ENCODE measurements at places on chromosomes 7 and 10.

DNA sequence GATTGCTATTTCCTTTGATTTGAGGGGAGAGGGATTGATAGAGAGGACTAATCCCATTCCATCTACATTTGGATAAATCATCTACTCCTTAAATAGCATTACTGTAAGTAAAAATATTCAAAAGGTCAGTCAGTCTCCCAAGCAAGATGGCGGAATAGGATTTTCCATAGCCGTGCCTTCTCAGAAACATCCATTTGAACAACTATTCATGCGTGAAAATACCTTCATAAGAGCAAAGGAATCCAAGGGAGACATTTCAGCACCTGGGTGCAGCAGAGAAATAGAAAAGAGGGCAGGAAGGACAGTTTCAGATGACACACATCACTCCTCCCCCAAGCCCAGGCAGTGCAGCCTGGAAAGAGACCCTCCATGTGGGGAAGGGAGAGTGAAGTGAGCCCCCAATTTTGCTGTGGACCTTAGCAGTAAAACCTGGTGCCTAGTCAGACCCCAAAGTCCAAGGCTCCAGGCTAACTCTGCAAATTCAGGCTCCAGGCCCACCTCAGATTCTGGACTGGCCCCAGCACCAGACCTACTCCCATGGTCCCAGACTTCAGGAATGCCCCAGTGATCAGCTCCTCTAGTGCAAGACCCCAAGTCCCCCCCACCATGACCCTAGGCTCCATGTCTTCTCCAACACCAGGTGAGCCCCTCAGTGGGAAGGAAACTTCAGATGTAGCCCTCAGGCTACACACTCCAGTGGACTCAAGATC is 104.3 kb upstream of the LANCL2 start:
- no peak for DNase-seq

DNA sequence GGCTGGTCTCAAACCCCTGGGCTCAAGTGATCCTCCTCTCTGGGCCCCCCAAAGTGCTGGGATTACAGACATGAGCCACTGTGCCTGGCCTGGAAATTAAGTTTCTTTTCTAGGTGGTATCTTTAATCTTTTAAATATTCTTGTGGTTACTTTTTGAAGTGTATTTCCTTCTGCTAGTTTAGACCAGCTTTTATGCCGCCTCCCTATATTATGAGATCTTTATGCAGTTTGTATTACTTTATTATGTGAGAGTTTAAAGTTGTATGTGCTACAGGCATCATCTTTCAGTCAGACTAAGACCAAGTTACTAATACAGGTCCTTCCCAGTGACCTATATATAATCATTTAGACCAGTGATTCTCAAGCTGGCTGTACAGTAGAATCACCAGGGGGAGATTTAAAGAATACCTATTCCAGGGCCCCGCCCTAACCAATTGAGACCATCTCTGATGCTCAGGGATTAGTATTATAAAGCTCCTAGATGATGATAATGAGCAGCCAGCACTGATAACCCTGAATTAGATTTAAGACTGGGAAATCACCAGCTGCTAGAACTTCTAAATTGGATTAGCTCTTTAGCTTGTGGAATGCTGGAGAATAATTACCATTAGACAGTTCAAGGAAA is 11.3 kb downstream of the INPP5F start:
- DNase-seq, result no peak

- DNase-seq, result no peak
Observed at GRCh38 chr7:101890749-101891523, 73.5 kb downstream of the CUX1 start.

DNA sequence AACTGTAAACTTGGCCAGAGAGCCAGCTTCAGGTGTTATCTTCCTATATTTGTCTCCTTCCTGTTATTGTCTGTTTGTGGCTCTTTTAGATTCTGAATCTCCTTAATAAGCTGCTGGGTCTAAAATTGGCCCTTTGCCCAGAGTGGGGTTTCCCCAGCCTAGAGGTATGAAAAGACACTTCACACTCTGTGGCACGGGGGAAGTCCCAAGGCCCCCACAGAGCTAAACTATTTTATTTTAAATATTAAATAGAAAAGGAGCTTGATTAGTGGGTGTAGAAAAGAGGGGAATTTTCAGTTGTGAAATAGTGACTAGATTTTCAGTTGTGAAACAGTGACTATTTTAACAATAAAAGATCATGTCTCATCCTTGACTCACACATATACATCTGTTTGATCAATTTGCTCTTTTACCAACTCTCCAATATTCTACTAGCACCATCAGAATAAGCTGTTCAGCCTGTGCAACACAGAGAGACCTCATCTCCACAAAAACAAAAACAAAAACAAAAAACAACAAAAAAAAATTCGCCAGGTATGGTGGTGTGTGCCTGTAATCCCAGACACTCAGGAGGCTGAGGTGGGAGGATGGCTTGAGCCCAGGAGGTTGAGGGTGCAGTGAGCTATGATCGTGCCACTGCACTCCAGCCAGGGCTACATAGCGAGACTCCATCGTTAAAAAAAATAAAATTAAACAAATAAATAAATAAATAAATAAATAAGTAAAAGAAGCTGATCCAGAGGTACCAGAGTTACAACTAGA is 24.9 kb upstream of the ADO start:
- peak; percentile 95 for DNase-seq

GRCh38 chr7:135773464-135773863 is 24.9 kb upstream of the FAM180A start:
- DNase-seq, result no peak

- no peak for DNase-seq
Observed at GRCh38 chr7:74272305-74273038, 16.7 kb upstream of the CLIP2 start.

DNA sequence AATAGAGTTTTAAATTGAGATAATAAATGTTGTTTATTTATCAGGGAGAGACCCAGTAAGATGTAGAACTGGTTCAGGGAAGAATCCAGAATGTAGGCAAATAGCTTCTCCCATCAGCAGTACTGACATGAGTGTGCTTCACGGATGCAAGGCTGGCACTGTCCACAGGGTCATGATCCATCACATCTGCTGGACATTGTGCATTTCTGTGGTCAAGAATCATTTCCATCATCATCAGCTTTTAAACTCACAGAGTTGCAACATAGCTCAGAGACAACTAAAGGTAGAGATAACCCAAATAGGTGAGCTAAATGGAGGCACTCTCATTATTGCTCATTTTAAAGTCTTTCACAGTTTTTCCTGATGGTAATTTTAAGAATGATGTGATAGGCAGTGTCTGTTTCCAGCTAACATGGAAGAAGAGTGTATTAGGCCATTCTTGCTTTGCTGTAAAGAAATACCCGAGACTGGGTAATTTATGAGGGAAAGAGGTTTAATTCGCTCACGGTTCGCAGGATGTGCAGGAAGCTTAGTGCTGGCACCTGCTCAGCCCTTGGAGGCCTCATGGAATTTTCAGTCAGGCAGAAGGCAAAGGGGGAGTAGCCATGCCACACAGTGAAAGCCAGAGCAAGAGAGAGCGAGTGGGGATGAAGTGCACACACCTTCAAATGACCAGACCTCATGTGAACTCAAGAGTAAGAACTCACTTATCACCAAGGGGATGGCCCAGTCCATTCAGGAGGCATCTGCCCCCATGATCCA is 80.8 kb downstream of the INPP5A start:
- no peak for DNase-seq

GRCh38 chr10:30683496-30683895 is 53.9 kb upstream of the LYZL2 start:
- DNase-seq, result no peak

- DNase-seq, result no peak
Observed at GRCh38 chr7:13965077-13965476, 24.4 kb downstream of the ETV1 start.

GRCh38 chr7:39667341-39667923 is 44.1 kb downstream of the RALA start:
- no peak for DNase-seq

DNA sequence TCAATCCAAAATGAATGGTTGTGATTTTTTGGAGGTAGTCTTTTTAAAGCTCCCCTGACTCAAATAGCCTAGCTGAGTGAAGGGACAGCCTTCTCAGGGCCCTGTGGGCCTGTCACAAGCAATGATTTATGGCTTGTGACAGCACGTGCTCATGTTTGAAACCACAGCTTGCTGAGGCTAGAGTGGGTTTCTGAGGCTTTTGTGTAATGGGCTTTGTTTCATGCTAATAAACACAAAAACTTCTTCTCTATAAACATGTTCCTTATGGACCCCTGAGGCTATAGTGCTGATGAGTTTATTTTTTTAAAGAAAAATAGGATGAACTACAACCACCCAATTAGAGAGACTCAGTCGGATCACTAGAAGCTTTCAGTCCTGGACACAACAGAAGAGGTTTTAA is 36.1 kb upstream of the BET1 start:
- no peak for DNase-seq

- no peak for DNase-seq
Observed at GRCh38 chr7:42233695-42234331, 3.2 kb downstream of the GLI3 start.

DNA sequence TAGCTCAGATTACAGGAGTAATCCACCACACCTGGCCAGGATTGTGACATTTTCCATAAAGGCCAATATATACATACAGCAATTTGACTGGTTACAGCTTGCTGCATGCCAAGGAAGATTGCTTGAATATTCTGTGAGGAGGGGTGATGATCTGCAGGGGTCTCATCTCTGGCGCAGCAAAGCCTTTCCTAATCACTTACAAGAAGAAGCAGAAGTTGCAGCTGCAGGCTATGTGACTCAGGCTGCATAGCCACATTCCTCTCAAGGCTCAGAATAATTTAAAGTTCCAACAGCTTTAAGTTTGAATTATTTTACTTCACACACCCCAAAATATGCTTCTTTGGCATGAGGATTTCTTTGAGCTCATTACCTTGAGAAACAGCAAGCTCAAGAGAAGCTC is 11.4 kb upstream of the RASGEF1A start:
- DNase-seq, result no peak

DNA sequence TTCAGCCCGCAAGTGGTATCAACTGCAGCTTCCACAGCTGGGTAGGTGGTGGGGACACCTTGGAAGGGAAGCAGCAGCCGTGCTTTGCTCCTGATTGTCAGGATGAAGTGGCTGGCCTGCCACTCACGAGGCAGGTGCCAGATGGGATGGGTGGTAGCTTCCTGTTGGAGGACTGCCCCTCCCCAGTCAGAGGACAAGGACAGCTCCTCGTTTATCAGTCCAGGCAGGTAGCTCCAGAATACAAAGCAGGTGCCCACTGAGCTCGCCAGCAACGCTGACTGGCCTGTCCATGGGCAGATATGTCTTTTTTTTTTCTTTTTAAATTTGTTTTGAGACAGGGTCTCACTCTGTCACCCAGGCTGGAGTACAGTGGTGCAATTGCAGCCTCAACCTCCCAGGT is 431.3 kb downstream of the GALNT17 start:
- no peak for DNase-seq

GRCh38 chr10:96352582-96352981 is 6.2 kb downstream of the OPALIN start:
- DNase-seq, result no peak

- DNase-seq, result no peak
Observed at GRCh38 chr10:132247943-132248342, 59.8 kb downstream of the STK32C start.

- no peak for DNase-seq
Observed at GRCh38 chr7:143283381-143283780, 1.4 kb upstream of the TMEM139 start.

GRCh38 chr10:123821136-123821535 is 70.5 kb downstream of the CPXM2 start:
- DNase-seq, result no peak

- peak; percentile 90 for DNase-seq
Observed at GRCh38 chr7:140176811-140177702, at the start of gene KDM7A. TSS of gene KDM7A (minus strand) at chr7:140176983. CDS start at chr7:140176937, 46 bp downstream.

- DNase-seq, result no peak
Observed at GRCh38 chr10:68221196-68221595, 10.7 kb downstream of the ATOH7 start.

DNA sequence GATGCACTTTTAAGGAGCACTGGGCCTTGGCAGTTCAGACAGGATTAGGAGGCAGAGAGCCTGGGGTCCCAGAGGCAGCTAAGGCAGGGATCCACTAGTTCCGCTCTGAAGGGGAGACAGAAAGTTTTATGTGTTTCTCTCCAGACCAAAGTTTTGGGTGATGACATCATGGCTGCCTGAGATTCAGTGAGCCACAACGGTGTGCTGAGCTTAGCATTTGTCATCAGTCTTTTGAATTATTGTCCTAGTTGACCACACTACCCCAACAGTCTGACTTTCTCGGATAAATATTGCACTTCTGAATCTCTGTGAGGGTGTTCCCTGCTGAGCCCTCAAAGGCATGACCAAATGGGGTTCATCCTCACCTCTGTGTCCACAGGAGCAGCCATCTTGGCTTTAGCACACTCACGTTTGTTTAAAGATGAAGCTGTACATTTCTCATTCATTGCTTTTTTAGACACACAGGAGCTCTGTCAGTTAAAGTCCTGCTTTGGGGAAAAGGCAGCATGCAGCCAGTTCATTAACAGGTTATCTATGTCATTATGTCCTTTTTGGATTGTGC is 297.7 kb upstream of the LRGUK start:
- DNase-seq, result no peak

GRCh38 chr10:46031648-46032532 is 1.5 kb upstream of the NCOA4 start:
- DNase-seq, result no peak

GRCh38 chr10:79153745-79154144 is 85.0 kb downstream of the ZMIZ1 start:
- DNase-seq, result no peak

DNA sequence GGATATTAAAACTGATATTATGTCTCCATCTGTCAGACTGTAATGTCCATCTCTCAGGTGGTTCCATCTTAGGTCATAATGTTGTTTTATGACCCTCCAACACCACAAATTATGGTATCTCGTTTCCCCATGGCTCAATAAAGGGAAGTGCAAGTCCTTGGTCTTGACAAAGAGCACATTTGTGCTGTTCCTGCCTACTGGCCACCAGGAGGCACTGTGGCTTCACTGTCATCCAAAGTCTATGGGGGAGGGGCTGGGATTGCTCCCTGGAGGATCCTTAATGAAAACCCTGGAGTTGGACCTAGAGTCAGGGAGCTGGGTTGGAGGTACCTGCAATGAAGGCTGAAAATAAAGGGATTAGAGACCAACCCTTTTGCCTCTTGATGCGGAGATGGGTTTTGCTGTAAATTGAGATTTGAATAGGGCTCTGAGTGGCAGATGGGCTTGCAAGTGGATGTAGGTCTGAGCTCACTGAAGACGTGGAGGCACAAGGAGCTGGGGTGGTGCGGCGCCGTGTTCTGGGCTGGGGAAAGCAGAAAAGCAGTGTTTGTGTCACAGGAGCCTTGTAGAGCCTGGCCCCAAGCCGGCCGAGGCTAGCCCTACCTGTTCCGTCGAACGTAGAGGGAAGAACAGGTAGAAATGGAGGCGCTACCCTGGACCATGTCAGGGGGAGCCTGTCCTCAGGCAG is 180.5 kb upstream of the PRSS58 start:
- DNase-seq, result peak; percentile 22

- no peak for DNase-seq
Observed at GRCh38 chr7:27178366-27178765, 4.2 kb upstream of the HOXA10 start.

- DNase-seq, result no peak
Observed at GRCh38 chr7:44533301-44534055, 7.7 kb downstream of the NPC1L1 start.
